ENCODE measurements at places on chromosomes 6 and 20.
A peak's percentile ranks its signal among the peaks of the same experiment; 100 is the strongest.

DNA sequence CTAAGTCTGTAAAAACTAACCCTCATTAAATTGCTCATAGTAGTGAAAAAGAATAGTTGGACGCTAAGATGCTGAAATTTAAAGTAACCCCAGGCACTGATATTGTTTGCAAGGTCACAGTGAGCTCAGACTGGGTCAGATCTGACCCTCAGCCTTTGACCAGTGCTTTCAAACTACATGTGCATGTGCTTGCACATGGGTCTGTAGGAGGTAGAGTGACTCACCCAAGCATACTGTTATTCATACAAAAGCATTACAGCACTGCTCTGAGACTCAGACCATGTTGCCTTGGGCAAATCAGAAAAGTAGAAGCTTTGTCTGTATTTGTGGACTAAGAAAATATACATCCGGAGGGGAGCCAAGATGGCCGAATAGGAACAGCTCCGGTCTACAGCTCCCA, 326.4 kb upstream of the MARCKS start:
- peak; percentile 89 for DNase-seq

DNA sequence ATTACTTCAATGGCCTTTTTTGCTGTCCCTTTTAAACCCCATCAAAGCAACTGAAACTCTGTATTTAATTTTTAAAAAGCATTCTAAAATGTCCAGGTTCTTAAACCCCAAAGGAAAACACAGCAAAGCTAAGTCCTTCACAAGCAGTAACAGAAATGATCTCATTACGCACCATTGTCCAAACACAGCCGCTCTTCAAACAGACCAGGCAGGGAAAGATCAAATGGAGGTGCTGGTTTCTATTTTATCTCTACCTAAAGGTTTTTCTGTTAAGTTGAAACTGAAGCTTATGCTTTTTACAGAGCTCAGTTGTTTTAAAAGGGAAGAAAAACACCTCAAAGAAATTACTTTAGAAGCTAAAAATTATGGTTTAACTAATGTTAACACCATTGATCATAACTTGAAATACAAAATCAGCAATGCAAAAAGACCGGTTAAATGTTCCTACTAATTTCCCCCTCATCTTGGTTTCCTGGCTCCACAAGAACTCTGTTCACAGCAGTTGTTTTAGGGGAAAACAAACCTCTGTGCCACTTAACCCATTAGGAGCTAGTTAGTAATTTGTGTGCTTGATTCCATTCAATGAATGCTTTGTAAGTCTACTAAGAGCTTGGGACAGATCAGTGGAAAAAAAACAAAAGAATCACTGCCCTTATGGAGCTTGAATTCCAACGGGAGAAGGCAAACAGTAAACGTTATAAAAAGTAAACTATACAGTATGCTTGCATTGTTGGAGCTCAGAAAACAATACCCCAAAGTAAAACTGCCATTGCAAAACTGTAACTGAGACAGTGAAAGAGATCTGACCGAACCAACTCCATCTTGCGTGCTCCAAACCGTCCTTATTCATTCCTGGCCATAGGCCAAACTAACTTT, 87.4 kb downstream of the CD24 start:
- no peak for DNase-seq

- no peak for DNase-seq
Measured at GRCh38 chr20:59972037-59972801, 14.0 kb downstream of the CDH26 start.

DNA sequence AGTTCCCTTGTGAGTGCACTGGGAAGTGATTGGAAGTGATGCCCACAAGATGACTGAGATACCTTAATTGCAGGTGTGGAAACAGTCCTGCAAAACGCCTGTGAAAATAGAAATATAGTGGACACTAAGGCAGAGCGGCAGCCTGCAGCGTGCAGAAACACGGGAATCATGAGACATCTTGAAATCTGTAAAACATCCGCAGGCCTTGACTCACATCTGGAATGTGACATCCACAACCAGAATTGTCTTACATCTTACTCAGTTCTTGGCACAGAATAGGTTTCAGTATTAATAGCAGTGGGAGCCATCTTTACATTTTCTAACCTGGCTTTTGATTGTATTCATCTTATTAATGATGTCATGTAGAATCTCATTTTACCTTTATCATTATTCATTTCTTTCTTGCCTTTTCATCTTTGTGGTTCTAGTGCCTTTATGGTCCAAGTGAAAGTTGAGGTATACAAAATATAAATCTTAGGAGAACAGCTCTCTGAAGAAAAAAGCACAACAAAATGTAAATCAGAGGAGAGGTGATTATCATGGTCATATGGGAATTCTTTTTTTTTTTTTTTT, 44.6 kb downstream of the CDYL start:
- peak; percentile 93 for DNase-seq

DNA sequence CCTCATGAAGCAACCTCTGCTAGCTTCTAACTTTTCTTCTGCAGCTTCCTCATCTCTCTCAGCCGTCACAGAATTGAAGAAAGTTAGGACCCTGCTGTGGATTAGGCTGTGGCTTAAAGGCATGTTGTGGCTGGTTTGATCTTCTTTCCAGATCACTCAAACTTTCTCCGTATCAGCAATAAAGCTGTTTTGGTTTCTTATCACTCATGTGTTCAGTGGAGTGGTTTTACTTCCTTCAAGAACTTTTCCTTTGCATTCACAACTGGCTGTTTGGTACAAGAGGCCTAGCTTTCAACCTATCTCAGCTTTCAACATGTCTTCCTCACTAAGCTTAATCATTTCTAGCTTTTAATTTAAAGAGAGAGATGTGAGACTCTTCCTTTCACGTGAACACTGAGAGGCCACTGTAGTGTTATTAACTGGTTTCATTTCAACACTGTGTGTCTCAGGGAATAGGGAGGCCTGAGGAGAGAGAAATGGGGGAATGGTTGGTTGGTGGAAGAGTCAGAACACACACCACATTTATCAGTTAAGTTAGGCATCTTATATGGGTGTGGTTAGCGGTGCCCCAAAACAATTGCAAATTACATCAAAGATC, 17.2 kb downstream of the ZSCAN23 start:
- no peak for DNase-seq

GRCh38 chr20:43778375-43778774, 51.6 kb upstream of the GTSF1L start:
- no peak for DNase-seq

All from fibroblast of mammary gland (primary cell).